ENCODE measurements at places on chromosomes 12 and 14.
A peak's percentile ranks its signal among the peaks of the same experiment; 100 is the strongest.

DNA sequence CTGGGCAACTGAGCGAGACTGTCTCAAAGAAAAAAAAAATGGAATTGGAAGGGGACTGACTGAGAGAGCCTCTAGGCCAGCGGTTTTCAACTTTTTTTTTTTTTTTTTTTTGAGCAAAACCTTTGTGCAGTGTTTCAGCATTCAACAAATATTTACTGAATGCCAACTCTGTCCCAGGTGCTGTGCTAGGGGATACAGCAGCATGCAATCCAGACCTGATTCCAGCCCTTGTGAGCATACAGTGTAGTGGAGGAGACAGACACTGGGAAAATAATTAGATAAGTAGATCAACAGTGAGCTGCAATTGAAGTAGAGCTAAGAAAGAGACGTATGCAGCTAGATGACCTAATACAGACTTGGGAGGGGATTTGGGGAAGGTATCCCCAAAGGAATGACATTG, 23.8 kb upstream of the LTBP2 start:
- DNase-seq: no peak

- DNase-seq: no peak
Measured at GRCh38 chr14:102907980-102908730, 14.3 kb upstream of the AMN start.

- peak; percentile 63 for DNase-seq
Measured at GRCh38 chr14:37903343-37904191, 304.1 kb upstream of the SSTR1 start.

GRCh38 chr14:101333335-101334280, 227.7 kb upstream of the DIO3 start:
- DNase-seq: no peak

GRCh38 chr12:76879710-76880518, 1.1 kb upstream of the CSRP2 start:
- DNase-seq: no peak

GRCh38 chr12:32896432-32897280, at the start of gene PKP2:
Gene PKP2, minus strand, starts transcription at chr12:32896777. Its CDS starts 46 bp downstream, at chr12:32896731.
- no peak for DNase-seq

DNA sequence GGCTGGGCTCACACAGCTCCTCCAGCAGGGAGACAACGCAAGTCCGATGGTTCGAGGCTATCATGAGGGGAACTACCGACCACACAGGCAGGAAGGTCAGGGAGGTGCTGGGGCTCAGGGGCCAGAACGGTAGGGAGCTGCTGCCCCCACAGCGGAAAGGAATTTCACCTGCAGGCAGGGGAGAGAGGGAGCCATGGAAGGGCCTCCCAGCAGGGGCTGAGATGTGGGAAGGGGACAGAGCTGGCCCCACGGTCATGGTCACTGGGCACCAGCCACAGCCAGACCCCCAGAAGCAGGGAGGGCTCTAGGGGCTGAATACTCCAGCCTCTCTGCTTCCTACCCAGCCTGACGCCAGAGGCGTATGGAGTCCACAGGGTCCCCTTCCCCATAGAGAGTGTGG, 103.1 kb downstream of the SCARB1 start:
- DNase-seq: no peak

- DNase-seq: peak; percentile 28
Measured at GRCh38 chr12:4273652-4274395, at the start of gene CCND2. Gene CCND2, plus strand, starts transcription at chr12:4273762. Its CDS starts 279 bp downstream, at chr12:4274041.

DNA sequence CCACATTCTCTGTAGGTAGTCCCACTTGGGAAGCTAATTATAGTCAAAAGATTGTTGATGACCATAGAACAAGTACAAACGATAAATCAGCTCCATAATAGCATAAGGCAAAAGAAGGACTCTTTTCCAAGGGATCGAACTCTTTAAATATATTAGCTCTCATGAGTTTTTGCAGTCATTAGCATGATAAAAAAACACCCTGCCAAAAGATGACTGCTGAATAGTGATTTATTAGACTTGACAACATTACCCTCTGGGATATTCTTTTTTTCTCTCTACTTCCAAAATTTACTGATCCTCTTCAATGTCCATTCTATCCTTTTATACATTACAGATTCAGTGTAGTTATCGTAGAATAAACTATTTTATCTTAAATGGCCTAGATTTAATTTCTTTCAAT, 14.2 kb downstream of the EPYC start:
- no peak for DNase-seq

Measured in AG10803 (cell line).